ENCODE measurements at places on chromosomes 13 and 19.

GRCh38 chr19:9799162-9799561 is 19.7 kb downstream of the FBXL12 start:
- no peak for DNase-seq

DNA sequence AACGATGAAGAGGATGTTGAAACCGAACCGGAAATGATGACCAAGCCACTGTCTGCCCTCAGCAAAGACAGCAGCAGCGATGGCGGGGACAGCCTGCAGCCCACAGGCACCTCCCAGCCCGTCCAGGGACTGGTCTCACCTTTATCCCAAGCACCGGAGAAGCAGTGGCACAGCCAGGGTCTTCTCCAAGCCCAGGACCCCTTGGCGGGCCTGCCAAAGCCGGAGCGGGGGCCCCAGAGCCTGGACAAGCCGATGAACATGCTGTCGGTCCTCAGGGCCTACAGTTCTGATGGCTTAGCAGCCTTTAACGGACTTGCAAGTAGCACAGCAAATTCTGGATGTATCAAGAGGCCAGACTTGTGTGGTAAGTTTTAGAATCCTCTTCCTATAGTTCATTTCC is 177.0 kb downstream of the ZNF536 start:
- no peak for DNase-seq

- DNase-seq, result no peak
Observed at GRCh38 chr13:32248801-32249200, 66.4 kb downstream of the ZAR1L start.

- DNase-seq, result no peak
Observed at GRCh38 chr13:95614641-95615245, 29.8 kb downstream of the DZIP1 start.

DNA sequence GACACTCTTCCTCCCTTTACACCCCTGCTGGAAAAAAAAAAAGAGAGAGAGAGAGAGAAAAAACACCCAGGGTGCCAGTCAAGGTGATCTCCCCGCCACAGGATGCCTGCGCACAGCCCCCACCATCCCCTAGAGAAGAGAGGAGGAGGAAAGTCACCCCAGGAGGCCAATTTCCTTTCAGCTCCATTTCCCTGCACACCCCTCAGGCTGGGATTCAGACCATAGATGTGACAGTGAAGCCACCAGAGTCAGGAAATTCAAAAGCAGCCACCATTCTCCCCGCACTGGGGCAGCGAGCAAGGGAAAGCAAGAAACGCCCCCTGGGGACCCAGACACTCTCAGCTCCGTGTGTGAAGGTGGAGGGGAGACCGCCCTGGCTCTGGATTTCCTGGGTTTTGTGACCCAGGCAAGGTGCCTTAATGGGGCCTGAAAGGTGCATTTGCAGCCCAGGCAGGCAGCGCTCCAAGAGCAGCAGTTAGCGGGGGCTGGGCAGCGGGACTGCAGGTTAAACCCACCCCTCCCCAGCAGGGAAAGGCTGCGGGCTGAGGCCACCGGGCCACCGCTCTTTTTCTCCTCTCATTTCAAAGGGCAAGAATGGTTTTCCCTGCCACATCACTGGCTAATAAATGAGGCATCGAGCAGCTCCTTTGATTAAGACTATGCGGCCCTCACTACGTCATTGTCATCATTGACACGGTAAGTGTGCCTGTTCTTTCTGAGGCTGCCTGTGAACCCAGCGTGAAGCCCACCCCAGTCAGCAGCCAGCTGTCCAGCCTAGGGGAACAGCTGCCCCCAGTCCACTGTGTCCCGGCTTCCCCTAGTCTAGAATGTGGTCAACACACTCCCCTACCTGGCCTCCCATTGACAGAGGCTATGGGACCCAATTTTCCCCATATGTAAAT is 83.8 kb upstream of the TM9SF2 start:
- no peak for DNase-seq

DNA sequence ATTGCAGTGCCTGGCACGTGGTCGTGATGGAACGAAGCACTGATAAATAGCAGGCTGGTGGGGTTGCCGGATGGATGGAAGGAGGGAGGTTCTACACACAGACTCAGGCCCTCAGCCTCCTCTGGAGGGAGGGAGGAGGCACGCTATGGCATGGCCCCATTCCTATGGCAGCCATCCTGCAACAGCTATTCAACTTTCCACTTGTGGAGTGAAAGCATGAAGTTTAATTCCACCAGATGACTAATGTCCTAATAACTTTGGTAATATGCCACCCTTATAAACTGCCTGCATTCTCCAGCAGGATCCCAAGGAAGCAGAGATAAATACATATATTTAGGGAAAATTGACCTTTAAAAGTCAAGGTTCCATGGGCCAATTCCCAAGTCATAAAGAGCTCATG is 92.4 kb downstream of the KL start:
- DNase-seq, result no peak

GRCh38 chr19:2083174-2083854 is 12.8 kb downstream of the MOB3A start:
- no peak for DNase-seq

GRCh38 chr13:36975172-36975571 is 24.0 kb downstream of the ALG5 start:
- no peak for DNase-seq

GRCh38 chr13:29324601-29325000 is 270.9 kb downstream of the SLC7A1 start:
- no peak for DNase-seq

DNA sequence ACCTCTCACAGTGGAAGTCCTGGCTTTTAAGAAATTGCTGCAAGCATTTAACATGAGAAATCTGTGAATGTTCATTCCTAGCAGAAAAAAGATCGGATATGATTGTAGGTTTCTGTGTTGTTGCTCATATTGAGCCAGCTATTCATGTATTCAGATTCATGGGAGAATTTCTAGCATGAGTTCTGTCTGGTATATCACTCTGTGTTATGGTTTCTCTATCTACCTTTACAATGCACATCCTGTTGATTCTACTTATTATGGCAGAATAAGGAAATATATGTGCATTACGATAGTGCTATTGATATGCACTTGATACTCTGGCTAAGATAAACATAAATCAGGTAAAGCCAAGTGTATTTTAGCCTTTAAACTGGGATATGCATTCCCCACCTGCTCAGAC is 138.2 kb downstream of the KCNRG start:
- DNase-seq, result no peak

DNA sequence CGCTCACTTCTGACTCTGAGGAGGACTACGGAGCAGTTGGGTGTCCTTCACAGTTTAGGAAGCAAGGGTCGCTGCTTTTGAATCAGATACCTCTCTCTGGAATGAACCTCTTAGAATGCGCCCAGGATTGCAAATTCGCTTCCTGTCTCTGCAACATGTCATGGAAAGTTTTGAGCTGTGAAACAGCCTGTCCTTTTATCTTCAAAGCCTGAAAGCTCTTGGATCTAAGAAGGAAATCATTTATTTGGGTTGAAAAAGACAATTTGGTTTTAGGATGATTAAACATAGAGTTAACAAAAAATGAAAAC is 134.1 kb downstream of the KATNAL1 start:
- DNase-seq, result no peak

DNA sequence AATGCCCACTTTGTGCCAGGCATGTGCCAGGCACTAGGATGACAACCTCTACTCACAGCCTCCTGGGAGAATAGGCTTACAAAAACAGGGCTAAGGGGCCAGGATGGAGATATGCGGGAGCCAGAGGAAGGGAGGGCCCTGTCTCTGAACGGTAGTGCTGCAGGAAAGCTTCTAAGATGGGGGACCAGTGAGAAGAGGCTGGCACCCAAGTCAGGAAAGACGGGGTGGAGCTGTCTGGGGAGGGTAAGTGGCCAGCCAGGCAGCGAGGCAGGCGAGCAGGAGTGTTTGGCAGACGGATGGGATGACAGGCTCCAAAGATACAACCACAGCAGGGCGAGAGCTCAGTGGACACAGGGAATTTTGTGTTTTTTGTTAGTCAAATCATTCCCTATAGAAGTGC is 44.7 kb upstream of the GPI start:
- DNase-seq, result no peak

DNA sequence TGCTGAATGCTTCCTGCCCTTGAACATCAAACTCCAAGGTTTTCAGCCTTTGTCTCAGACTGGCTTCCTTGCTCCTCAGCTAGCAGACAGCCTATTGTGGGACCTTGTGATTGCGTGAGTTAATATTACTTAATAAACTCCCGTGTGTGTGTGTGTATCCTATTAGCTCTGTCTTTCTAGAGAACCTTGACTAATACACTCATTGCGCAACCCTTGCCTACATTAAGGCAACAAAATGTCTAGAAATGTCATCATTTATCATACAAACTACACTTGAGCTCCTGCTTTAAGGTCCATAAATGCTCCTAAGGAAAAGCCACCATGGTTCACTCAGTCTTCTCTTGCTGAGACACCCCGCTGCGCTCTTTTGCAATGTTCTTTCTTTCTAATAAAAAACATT is 2861.0 kb downstream of the PCDH9 start:
- no peak for DNase-seq

DNA sequence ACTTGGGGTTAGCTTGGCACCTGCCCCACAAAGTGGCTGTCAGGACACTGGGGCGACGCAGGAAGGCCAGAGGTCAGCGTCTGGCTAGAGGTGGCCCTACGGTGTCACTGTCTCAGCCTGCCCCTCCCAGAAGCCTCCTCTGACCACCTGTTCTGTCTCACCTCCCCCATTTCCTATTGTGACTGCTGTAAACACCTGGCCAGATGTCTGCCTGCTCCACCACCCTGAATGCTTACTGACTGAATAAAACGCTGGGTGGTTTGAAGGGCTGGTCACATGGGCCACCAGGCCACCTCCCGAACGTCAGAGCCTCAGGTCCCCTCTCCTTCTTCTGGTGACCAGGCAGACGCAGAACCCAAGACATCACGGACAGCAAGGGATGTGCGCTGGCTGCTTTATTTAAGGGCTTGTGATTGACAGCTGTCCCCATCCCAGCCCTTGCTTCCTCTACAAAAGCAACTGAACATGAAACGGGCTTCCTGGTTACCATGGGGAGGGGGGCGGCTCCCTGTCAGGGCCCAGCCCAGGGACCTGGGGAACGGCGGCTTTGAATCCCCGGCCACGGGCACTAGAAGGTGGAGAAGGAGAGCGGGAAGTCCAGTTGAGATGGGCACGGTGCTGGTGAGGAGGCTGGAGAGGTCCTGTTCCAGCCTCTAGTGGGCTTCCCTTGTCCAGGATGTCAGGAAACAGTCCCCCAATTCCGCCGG is 6.2 kb downstream of the ELOF1 start:
- no peak for DNase-seq

- DNase-seq, result no peak
Observed at GRCh38 chr13:84479656-84480055, 597.4 kb upstream of the SLITRK1 start.

DNA sequence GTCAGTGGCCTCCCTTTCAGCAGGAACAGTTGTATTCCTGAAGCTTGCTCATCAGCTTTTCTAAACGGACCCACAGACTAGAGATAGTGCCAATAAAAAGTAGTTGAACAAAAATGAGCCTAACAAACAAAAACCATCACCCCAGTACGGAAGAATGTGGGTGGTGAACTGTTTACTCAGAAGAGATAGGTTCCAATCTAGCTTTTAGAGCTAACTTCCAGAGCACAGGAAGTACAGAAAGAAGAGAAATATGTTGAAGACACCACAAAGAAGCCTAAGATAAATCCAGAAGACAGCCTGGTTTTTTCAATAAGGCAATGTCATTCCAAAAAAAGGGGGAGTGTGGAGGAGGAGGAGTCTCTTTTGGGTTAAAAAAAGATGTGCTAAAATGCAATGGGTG is 2.8 kb upstream of the LMO7 start:
- no peak for DNase-seq

DNA sequence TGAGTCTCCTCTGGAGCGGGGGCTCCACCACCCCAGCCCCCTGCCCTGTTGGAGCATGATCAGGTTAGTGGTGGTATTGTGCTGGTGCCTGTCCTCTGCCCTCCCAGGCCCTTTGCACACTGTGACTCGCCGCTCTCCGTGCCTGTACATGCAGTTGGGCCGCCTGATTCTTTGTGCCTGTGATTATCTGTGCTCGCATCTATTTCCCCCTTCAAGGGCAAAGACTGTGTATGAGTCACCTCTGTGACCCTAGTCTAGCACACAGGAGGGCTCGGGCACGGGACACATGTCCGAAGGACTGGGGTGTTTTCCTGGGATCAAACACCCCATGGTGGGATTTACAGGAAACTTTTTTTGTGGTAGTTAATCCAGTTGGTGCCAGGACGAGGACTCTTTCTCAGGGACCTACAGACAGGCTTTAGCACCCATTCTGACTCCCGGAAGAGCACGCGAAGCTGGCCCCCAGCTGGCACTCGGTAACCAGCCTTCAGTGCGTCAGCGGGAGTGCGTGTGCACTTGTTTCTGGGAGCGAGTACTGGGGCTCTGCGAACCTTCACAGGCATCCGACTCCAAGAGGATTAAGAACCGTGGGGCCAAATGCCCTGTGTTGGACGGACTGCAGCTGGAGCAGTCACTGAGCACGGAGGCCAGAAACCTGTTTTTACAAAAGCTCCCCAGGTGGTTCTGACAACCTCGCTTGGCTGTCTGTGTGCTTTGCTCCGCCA is 6.7 kb downstream of the PPP1R37 start:
- DNase-seq, result peak; percentile 28

GRCh38 chr19:8085598-8086408 is 33.2 kb downstream of the CCL25 start:
- no peak for DNase-seq

GRCh38 chr13:101655435-101655834 is 203.0 kb downstream of the ITGBL1 start:
- DNase-seq, result no peak

- no peak for DNase-seq
Observed at GRCh38 chr19:41311072-41311471, 1.1 kb downstream of the CCDC97 start.

- no peak for DNase-seq
Observed at GRCh38 chr13:112623051-112623711, 35.2 kb upstream of the TUBGCP3 start.

DNA sequence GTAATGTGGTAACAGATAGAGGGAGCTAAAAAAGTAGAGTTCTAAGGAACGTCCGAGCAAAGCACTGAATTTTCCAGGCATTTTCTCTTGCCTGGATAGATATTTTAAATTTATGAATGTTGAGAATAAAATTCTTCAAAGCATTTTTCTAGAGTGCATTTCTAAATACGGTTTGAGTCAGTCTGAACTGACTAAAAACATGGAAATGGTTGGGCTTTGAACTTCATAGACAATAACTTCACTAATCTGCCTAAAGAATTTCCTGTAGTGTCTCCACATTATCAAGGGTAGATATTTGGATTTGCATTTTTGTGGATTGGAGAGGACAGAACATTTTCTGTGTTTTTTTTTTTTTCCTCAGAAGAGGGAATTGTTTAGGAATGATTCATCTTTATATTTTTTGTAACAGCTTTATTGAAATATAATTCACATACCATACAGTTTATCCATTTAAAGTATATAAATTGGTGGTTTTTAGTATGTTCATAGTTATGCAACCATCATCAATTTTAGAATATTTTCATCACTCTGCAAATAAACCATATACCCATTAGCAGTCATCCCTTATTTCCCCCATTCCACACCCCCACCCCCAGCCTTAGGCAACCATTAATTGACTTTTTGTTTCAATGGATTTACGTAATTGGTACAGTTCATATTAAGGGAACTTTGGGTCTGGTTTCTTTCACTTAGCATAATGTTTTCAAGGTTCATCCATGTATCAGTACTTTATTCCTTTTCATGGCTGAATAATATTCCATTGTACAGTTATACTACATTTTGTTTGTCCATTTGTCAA is 20.7 kb downstream of the GARRE1 start:
- DNase-seq, result no peak

GRCh38 chr13:91592056-91593014 is 193.9 kb downstream of the GPC5 start:
- no peak for DNase-seq
